ENCODE measurements at places on chromosomes 2 and 18.

- DNase-seq: no peak
Measured at GRCh38 chr2:86039178-86039962, 66.3 kb downstream of the POLR1A start.

GRCh38 chr2:175743011-175743410 is 259.1 kb downstream of the LNPK start:
- DNase-seq: no peak

GRCh38 chr2:29068513-29068912 is 5.8 kb downstream of the PCARE start:
- DNase-seq: no peak

DNA sequence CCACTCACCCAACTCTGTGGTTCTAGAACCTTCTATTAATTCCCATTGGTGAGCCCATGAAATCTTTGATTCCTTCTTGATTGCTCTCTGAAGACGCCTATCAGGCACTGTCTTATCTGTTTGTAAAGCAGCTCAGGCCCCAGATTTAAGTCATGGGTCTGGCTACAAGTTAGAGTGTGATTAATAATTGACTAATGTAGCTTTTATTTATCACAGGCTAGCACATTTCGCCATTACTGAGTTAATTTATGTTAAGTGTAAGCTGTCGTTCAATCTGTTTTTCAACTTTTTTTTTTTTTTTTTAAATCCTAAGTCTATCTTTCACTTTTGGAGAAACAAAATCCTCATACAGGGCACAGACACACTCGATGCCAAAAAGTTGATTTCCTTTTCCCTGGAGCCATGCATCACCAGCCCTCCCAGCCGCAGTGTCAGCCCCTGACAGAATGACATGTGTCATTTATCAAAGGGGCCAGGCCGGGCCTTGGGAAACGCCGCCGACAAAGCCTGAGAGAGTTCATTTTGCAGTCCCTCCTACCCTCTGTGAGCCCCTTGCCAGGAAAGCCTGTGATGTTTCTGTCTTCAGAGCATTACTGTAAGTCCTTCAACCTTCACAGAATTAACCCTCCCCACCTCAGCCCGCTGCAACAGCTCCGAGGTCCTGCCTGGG is 15.8 kb downstream of the TSHZ1 start:
- no peak for DNase-seq

GRCh38 chr2:21251216-21251980 is 127.6 kb downstream of the TDRD15 start:
- DNase-seq: no peak

GRCh38 chr2:229300790-229301189 is 29.7 kb upstream of the PID1 start:
- no peak for DNase-seq

- no peak for DNase-seq
Measured at GRCh38 chr2:110881908-110882307, 149.5 kb downstream of the ACOXL start.

DNA sequence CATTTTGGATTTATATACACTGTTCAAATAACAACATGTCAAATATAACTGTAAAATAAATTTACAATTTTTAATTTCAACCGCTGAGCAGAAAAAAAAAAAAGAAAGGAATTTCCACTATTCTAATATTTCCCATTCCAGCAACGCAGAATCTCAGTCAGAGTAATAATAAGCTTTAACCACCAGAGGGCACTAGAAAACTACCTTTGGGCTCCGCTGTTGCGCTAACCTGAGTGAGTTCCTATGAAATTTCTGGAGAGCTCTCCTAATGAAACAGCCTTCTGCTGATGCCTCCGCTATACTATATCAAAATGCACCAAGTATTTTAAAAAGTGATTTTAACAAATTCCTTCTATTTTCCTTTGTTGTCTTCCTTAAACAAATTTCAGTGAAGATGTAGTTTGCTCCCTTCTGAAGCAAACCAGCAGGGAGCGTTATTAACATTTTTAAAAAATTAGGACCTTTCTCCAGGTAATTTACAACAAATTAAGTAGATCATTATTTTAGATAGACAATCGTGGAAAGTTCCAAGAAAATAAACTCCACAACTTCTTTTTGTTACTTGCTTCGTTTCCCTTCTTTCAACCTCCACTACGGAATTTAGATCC is 23.0 kb downstream of the ERMN start:
- DNase-seq: no peak

GRCh38 chr2:194567661-194568017 is 1089.4 kb upstream of the SLC39A10 start:
- no peak for DNase-seq

- DNase-seq: no peak
Measured at GRCh38 chr2:49924044-49924817, 769.9 kb upstream of the FSHR start.

DNA sequence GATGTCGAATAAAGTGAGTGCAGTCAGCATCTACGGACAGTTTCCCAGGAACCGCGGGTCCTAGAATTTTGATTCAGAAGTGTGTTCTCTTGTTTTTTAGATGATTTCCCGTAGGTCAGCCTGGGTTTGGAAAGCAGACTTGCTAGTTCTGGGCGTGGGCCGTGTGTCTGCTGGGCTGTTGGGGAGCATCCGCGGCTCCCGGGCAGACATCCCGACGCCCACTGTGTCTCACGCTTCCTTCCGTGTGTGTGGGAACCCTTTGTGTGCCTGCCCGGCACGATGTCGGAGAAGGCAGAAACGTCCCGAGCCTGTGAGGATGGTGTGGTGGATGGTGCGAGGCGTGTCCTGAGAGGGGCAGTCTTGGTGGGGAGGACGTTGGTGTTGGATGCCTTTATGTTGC is 18.4 kb downstream of the CTDP1 start:
- no peak for DNase-seq

DNA sequence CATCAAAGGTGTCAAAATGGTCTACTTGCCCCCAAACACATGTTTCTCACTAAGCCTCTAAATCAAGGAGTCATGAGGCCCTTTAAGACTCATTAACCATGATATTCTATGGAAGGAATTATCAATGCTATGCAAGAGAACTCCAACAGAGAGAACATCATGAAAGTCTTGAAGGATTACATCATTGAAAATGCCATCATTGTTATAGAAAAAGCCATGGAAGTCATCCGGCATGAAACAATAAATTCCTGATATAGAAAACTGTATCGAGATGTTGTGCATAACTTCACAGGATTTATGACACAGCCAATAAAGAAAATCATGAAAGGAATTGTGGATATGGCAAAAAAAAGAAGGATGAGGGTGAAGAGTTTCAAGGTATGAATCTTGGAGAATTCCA is 1363.6 kb upstream of the CDH2 start:
- no peak for DNase-seq

DNA sequence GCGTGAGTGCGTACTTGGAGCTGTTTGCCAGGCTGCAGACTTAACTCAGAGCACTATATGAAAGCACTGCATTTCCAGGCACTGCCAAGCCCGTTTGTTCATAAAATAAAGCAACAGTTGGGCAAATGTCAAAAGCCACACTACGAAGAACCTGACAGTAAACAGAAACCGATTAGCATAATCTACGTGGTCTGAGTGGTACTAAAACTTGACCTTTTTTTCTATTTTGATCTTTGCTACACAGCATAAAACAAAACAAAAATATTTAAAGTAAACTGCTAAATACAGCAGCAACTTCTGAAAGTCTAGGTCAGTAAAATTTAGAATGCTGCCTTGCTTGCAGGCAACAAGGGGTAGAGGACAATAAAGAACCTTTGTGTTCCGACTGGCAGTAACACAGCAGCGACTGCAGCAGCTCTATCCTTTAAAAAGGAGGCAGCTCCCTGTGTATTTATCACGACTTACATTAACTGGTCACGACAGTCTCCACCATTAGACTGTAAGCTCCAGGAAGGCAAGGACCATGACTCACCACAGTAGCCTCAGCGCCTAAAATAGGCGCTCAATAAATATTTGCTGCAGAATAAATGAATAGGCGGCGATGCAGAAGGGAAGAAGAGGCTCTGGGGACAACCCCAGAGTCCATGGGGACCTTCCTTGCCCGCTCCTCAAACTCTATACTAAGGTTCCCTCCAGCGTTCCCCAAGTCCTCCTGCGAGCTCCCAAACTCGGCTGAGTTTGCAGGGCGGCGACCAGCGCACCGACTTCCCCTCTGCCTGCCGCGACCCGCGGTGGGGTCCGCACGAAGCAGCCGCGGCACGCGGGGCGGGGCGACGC is 902 bp downstream of the SS18 start:
- DNase-seq: no peak

GRCh38 chr2:195563857-195564512 is 93.0 kb upstream of the SLC39A10 start:
- no peak for DNase-seq

DNA sequence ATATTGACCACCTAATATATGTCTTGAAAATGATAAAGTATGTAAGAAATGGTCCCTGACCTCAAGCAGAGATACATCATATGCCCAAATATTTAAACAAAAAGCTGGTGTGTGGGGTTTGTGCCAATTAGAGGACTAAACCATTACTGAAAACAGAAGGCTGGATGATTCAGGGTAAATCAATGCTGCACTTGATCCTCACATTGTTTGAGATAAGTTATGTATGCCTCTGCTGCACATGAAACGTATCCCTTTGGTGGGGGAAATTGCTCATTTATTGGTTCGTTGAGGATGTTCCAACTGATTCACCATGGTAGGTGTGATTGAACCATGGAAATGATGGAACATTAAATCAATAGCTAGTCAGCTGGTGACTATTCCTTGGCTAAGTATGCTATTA is 24.7 kb upstream of the DARS1 start:
- DNase-seq: no peak

Measured in DMS 273 treated with DMSO at 0.1 percent for 48 hours (cell line).